ENCODE measurements at places on chromosomes 11 and 22.

GRCh38 chr11:26021017-26021416, 310.9 kb upstream of the ANO3 start:
- no peak for DNase-seq

DNA sequence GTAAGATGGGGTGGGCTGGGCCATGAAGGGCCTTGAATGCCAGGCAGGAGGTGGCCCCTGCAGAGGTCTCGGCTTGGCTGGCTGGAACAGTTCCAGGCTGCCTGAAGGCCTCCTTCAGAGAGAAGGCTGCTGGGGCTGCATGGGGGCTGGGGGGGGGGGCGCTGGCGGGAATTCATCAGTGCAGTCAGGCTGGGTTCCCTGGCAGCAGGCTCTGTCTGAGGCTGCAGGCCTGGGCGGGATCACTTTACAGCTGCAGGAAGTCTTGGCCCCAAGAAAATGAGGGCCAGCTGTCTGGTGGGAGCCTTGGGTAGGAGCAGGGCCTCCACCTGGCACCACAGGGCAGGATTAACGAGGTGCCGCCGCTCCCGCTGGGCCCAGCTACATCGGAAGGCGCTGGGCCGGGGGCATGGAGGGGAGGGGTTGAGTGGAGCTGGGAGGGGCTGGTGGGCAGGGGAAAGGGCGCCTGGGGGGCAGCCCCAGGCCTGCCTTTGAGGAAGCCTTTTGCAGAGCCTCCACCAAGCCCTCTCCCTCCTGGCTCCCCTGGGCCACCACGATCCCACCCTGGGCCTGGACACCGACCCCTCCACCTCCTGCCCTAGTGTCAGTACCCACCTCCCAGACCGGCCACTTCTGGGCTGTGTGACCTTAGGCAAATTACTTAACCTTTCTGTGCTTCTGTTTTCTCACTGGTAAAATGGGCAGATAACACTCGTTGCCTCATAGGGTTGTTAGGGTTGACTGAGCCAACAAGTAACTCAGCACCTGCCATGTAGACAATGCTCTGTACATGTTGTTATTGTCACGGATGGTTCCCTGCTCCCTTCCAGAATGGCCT, 31.0 kb upstream of the HMOX1 start:
- no peak for DNase-seq

GRCh38 chr11:3009481-3009880, 17.4 kb upstream of the NAP1L4 start:
- DNase-seq, result no peak

GRCh38 chr11:64410404-64410734, 51.4 kb downstream of the RPS6KA4 start:
- DNase-seq, result no peak

- peak; percentile 36 for DNase-seq
Measured at GRCh38 chr22:24592851-24593558, at the start of gene LRRC75B. Gene LRRC75B (minus strand): TSS chr22:24593073. CDS start chr22:24593039, 34 bp downstream.

DNA sequence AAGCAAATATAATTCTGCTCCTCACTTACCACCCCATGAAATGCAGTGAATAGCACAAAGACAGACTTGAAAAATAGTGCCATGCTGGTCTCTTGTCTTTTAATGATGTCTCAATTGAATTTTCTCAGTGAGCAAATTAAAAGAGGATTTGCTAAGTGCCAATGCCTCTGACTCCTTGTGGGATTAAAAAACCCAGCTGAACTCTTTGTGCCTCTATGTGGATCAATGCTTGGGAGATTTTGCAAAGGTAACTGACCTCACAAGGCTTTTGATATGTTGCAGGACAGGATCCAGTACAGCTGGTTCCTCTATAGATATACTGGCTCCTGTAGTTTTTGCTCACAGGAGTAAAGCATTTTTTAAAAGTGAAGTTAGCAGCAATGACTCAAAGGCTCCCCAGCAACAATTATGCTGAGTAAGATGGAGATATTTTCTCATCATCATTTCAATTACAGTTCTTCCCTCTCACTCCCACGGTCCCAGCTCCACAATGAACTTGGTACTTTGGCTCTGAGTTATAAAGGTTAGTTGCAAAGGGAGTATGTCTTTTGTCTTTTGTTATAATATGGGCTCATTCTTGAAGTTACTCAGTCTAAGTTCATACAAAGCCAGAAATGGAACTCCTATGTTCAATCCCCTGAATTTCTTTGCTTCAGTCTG, 471.5 kb downstream of the LRRC4C start:
- DNase-seq, result no peak

Data from stimulated activated CD4-positive, alpha-beta T cell treated with anti-CD3 and anti-CD28 coated beads, Interleukin-12 subunit alpha, Interleukin-12 subunit beta, amount 100 ng/mL, for 24 hours (primary cell).